IMR-90 (cell line): ENCODE measurements at places on chromosomes 6 and 20. TPM values are rescaled to one million over a fixed set of nuclear protein-coding genes. Genes with fewer than 3 reads are reported as not detected.

AVP gene
- not detected in 2 replicates for total RNA-seq

EMILIN3 gene
- total RNA-seq = under 0.01 TPM in 2 replicates

GRCh38 chr6:6332811-6333244 is 12.4 kb upstream of the F13A1 start:
- no peak for DNase-seq

DNA sequence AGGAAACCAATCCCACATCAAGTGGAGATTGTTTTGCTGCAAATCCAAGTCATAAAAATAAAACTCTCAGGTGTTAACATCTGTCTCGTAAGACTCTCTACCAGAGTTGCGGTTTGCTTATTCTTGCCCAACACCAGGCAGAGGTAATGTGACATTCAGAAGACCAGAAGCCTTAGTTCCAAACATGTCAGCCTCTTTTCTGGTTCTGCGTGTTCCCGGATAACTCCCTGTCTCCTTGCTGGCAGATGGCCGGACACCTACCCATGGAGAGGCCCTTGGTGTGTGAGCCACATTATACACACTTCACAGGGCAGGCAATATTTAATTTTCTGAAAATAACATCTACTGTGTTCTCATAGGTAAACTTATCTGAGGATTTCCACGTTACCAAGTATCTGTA is 73.4 kb downstream of the GMPR start:
- no peak for DNase-seq

DNA sequence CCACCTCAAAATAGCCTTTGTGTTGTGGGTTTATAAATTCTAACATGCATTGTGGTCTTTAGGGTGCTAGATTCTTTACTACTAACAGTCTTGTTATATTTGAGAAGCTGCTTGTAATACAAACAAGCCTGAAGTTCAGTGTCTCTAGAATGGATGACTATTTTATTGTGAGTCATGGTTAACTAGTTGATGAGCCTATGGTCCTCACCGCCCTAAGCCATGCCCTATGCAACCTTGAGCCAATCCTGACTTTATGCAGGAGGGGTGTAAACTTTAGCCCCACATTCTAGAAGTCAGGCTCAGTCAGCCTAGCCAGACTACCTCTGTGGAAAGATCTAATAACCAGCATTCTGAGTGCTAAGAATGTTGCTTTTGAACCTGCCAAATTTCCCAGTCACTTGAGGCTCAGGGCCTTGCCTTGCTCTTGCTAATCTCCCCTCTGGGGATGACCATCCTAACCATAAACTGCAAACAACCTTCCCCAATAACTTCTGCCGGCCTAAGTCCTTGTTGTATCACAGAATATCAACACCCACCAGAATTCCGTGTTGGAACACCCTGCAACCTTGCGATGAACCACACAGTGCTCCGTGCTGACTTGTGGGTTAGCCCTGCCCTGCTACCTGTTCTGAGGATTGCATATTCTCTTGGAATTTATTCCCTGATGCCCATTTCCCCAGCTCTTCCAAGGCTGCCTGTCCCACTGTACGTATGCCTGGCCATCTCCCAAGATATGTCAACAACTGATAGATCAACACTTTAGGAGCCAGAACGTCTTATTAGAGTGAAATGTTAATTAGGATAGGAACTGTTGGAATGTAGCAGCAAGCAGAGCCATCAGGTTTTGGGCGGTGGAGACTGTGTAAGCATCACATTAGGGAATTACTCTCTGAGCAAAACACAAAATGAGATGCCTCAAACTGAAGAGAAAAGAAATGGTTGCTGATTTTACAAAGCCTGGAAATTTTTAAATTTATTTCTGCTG is 71.7 kb upstream of the CEP85L start:
- peak; percentile 26 for DNase-seq

DNA sequence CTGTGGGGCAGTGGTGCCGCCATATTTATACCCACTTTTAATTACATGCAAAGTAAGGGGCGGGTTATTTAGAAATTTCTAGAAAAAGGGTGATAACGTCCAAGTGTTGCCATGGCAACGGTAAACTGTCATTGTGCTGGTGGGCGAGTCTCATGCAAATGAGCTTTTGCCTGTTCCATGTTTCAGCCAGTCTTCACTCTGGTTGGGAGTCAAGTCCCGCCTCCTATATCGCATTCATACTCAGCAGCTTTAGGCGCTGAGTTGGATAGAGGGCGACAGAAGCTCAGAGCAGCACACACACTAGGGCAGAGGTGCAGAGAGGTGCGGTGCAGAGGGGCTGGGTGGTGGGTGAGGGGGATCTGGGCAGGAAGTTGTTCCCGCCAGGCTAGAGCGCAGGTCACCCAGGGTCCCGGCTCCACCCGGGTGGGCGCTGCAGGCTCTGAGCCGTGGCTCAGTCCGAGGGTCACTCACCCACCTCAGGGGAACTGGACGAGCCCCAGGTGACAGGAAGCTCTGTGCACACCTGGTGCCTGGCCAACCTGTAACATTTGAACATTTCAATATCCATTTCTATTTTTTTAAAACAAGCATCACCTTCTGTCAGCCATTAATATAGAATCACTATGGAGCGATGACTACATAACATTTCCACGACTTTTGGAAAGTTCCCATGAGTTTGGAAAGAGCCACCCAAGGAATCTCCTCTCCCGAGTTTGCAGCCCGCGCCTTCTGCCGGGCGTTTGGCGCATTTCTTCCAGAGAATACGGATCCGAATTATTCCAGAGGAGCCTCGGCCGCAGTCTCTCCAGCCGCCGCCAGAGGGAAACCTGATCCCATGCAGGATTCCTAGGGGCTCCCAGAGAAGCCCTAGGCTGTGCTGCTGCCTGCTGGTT is 89.1 kb upstream of the PHACTR3 start:
- DNase-seq = peak; percentile 38
